ENCODE measurements at places on chromosomes 12 and 14. TPM values are rescaled to one million over a fixed set of nuclear protein-coding genes. Genes with fewer than 3 reads are reported as not detected.

Gene INHBC
- total RNA-seq = not detected

DNA sequence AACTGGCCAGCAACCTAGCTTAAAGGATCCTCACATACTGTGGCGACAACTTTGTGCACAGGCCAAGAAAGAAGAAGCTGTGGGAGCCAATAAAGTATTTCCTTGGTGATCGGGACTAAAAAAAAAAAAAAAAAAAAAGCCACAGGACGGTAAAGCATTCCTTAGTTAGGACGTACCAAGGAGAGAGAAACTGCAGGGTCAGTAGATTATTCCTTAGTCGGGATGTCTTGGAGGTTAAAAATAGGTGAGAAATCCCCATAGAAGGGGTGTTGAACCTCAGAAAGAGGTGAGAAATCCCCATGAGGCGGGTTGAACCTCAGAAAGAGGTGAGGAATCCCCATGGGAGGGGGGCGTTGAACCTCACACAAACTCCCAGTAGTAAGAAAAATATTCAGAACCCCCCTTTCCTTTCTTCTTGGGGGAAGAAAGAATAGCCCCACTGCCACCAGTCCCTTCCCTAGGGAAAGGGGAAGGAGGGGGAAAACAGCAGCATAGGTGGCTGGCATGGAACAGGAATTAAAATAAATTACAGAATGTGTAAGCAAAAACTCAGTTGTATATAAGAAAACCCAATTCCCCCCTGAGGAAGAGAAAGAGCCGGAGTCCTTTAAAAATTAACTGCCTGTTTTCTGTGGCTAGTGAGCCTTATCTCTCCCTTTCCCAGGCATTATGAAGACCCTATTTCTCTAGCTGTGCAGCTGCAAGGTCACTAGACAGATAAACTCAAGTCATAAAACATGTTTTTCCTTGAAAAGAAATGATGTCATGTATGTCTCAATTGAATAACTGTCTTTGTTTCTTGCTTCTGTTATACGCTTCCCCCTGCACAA is 26.8 kb downstream of the KLRK1 start:
- H3K4me3 ChIP-seq = no peak overlapping the region
- H3K36me3 ChIP-seq = no peaks in the 10 kb centered on the region
- no peaks in the 10 kb centered on the region for H3K27me3 ChIP-seq
- peaks cover 47% of the 10 kb centered on the region for H3K4me1 ChIP-seq
- no peak for DNase-seq

DNA sequence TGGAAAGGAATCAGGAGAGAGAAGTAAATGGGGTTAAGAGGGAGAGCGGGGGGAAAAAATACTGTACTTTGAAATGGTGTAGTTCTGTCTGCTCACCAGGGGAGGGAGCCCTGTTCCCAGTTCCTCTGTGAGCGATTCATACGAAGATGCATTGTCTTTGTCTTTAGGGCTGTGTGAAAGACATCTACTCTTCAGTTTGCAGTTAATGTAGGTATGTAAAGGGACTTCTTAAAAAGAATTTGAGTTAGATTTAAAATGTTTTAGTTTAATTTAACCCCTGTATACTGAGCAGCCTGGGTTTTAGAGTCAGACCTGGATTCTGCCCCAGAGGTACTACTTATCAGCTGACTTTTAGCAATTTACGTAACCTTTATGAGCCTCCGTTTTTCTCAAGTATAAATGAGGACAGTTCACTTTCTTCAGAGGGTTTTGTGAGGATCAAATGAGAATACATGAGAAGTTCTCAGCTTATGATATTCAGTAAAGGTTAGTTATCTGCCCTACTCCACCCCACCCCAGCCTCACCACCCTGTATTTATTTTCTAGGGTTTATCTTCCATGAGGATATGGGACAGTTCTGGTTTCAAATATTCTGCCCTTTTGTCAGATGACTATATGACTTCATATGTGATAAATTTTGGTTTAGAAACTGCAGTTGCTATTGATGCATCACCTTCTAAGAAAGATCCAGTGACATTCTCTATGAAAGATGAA is 82.5 kb upstream of the EVL start:
- no peak for DNase-seq
- no peak overlapping the region for H3K4me3 ChIP-seq
- H3K27ac ChIP-seq = no peak overlapping the region
- no peaks in the 10 kb centered on the region for H3K36me3 ChIP-seq
- H3K27me3 ChIP-seq = no peaks in the 10 kb centered on the region

GRCh38 chr12:52233462-52234207 is 592 bp downstream of the KRT7 start:
- peaks cover 28% of the 10 kb centered on the region for H3K27me3 ChIP-seq
- H3K4me3 ChIP-seq = no peak overlapping the region
- DNase-seq = peak; percentile 55
- no peak overlapping the region for H3K27ac ChIP-seq
- peaks cover 24% of the 10 kb centered on the region for H3K4me1 ChIP-seq

DNA sequence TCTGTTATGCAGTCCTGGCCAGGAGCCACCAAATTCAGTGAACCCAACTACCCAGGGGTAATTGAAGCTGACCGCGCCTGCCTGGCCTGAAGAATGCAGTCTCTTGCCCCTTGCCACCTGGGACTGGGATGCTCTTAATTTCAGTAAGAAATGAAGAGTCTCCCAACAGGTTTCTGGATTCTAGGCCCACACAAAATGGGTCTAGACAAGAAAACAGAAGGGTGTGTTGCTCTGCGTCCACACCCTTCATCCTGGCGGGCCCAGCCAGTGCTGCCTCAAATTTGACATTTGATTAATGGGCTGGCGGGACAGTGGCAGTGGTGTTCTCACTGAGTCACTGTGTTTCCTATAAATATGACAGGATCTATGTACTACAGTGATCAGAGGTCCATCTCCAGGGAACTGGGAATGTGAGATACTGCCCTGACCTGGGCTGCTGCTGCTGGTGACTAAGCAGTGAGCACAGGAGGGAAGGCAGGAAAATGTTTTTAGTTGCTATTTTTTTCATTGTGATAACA is 6.5 kb downstream of the TMEM253 start:
- peak overlapping the region; percentile 97 for H3K27ac ChIP-seq
- H3K4me1 ChIP-seq = peaks cover 26% of the 10 kb centered on the region
- H3K27me3 ChIP-seq = no peaks in the 10 kb centered on the region
- no peak overlapping the region for H3K4me3 ChIP-seq
- DNase-seq = no peak

Gene DHRS1
- 56.1 TPM for total RNA-seq

GRCh38 chr12:26994109-26994508 is 20.1 kb downstream of the TM7SF3 start:
- DNase-seq = no peak
- no peak overlapping the region for H3K4me3 ChIP-seq
- H3K27ac ChIP-seq = no peak overlapping the region
- H3K4me1 ChIP-seq = peaks cover 20% of the 10 kb centered on the region
- peaks cover 59% of the 10 kb centered on the region for H3K36me3 ChIP-seq
- H3K27me3 ChIP-seq = no peaks in the 10 kb centered on the region

GRCh38 chr14:85519661-85520305 is 10.2 kb upstream of the FLRT2 start:
- H3K27me3 ChIP-seq = no peaks in the 10 kb centered on the region
- H3K36me3 ChIP-seq = no peaks in the 10 kb centered on the region

Gene C1S
- 271 TPM for total RNA-seq

Gene CCDC198
- total RNA-seq = not detected

DNA sequence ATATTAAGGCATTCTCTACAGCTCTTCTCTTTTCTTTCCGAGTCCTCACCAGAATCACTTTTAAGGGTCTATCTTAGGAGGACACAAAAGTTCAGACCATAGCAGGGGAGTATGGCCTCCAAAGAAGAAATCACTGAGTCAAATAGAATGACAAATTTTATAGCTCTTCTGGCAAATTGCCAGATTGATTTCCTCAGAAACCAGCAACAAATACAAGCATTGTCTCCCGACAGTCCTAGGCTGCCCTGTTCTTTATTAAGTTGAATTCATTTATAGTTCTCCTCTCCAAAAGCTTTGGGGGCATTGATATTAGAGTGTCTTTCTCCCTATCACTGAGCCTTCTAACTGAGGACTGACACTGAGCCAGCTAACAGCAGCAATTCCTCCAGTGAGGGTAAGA is 156.4 kb upstream of the FRMD6 start:
- no peaks in the 10 kb centered on the region for H3K36me3 ChIP-seq
- DNase-seq = no peak
- H3K4me1 ChIP-seq = no peaks in the 10 kb centered on the region
- no peak overlapping the region for H3K4me3 ChIP-seq
- H3K27ac ChIP-seq = no peak overlapping the region
- no peaks in the 10 kb centered on the region for H3K27me3 ChIP-seq

DNA sequence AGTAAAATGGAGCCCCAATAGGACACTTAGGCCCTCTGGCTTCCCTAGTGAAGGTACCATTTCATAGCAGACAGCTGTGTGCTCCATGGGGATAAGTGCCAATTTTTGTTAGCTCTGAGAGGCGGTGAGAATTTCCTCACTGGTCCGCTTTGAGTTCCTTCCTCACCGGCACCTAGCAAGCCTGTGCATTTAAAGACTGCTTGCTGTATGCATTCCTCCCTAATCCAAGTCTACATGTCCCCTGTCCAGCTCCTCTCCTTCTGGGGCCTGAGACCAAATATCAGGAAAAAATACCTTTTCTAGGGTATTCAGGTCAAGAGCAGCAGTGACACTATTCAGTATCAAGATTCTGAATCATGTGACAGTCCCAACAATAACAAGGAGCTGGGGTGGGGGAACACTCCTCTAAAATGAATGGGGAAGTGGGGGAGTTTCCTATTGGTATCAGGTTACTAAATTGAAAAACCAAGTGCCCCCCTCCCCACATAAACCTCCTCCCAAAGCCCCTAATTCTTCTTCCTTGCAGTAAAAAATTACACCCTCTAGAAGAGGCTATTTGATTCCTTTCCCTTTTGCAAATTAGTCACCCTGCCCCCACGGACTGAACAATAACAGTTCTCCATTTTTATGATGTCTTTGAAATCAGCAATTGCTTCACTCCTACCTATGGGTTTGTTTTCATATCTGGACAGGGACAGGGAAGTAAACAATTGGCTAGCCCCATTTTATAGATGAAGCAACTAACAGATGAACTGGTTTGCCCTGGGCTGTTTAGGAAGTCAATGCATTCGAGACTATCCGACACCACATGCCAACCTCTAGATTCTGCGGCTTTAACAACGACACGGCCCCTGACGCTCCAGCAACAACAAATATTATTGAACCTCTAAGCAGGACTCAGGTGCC is 28.9 kb downstream of the BCL11B start:
- H3K27ac ChIP-seq = peak overlapping the region; percentile 76
- peaks cover 30% of the 10 kb centered on the region for H3K27me3 ChIP-seq
- H3K4me3 ChIP-seq = no peak overlapping the region
- H3K36me3 ChIP-seq = no peaks in the 10 kb centered on the region
- DNase-seq = no peak

DNA sequence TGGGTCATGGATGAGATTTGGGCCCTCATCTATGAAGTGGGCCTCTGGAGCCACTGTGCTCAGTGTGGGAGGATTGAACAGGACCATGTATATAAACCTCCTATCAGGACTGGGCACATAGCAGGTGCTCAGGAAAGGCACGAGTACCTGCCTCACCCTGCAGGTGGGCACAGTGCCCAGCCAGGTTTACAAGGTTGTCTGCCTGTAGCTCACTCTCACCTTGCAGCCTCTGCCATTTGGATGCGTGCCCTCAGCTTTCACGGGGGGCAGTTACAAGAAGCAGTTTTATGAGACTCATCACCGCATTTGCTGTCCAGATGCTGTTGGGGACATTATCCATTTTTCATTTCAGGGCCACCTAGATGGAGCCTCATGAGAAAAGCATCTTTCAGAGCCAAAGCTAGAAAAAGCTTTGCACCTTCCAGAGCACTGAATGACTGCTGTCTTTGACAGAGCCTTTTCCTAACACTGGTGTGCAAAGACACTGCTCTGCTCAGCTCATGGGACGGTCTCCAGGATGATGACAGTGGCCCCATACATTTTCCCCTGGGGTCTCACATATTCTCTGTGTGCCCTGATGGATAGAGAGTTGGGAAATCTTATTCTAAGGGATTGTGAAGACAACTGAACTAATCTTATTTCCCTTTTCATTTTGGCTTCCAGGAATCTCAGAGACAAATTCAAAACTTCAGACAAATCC is 327.5 kb upstream of the RTL1 start:
- no peak overlapping the region for H3K27ac ChIP-seq
- H3K36me3 ChIP-seq = no peaks in the 10 kb centered on the region
- no peak for DNase-seq
- H3K27me3 ChIP-seq = no peaks in the 10 kb centered on the region
- no peak overlapping the region for H3K4me3 ChIP-seq

DNA sequence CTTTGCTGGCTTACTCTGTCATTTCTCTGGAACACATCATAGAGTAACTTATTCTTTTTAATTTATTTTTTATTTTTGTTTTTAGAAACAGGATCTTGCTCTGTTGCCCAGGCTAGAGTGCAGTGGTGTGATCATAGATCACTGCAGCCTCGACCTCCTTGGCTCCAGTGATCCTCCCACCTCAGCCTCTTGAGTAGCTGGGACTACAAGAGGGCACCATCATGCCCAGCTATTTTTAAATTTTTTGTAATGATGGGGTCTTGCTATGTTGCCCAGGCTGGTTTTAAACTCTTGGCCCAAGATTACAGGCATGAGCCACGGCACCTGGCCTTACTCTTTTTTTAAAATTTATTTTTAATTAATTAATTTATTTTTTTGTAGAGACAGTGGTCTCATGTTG is 32.2 kb upstream of the RD3L start:
- no peaks in the 10 kb centered on the region for H3K4me1 ChIP-seq
- no peak for DNase-seq
- no peaks in the 10 kb centered on the region for H3K27me3 ChIP-seq
- H3K4me3 ChIP-seq = no peak overlapping the region
- no peaks in the 10 kb centered on the region for H3K36me3 ChIP-seq
- no peak overlapping the region for H3K27ac ChIP-seq

DNA sequence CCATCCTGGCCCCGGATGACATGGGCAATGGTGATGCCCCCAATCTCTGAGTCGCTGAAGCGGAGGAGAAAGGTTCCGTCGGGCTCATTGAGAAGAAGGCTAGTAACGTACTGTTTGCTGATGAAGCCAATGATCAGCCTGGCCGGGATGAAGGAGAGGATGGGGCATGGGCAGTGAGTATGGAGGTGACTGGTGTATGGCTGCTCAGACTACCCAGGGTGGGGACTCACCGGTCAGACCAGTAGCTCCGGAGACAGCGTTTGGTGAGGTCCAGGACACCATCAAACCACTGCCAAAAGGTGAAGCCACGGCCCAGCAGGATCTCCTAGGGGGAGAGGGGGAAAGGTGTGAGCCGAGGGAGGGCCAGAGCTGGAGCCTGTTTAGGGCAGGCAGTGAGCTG is 10.9 kb downstream of the NAB2 start:
- no peak overlapping the region for H3K4me3 ChIP-seq
- H3K27ac ChIP-seq = no peak overlapping the region
- no peaks in the 10 kb centered on the region for H3K27me3 ChIP-seq
- peaks cover 7% of the 10 kb centered on the region for H3K4me1 ChIP-seq
- DNase-seq = no peak

DNA sequence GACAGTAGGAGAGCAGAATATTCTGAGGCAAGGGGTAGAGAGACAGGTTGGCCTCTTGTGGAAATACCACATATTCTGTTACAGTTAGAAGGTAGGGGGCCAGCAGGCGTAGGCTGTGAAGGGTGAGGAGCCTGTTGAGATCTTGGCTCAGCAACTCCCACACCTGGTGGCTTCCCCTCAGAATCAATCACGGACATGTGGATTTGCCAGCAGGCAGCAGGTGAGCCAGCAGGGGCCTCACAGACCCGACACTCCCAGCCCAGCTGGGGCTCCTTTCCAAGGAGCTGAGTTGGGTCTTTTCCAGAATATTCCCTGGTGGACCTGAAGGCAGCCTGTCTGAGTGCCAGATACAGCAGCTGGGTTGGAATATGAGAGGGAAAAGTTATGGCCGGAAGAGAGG is 150.0 kb upstream of the CRY1 start:
- H3K27me3 ChIP-seq = no peaks in the 10 kb centered on the region
- no peak for DNase-seq
- H3K4me3 ChIP-seq = no peak overlapping the region
- H3K27ac ChIP-seq = no peak overlapping the region

Gene DHRS2
- 14.5 TPM for total RNA-seq

Measured in spleen (tissue), 13 donors.